ENCODE measurements at places on chromosomes 12 and 14.

DNA sequence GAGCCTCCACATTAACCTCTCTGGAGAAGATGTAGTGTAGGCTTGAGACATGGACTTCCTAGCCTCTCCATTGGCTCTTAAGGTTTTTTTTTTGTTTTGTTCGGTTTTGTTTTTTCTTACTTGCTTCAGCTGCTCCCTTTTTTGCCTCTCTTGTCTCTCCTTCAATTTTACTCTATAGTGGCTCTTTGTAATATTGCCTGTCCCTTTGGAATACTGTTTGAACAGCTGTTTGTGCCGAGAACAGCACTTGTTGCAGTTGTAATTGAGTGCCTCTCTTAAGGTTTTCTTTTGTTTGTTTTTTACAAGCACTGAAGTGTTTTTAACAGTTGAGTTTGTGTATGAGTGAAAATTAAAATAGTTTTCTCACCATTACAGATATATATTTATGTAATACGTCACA is 567.7 kb downstream of the LRFN5 start:
- no peak overlapping the region for H3K27ac ChIP-seq
- H3K4me1 ChIP-seq = no peaks in the 10 kb centered on the region
- H3K27me3 ChIP-seq = no peaks in the 10 kb centered on the region
- DNase-seq = no peak

GRCh38 chr12:52454411-52455201 is 2.7 kb upstream of the KRT6B start:
- no peak overlapping the region for H3K4me3 ChIP-seq
- peaks cover 6% of the 10 kb centered on the region for H3K27me3 ChIP-seq
- peak overlapping the region; percentile 38 for H3K27ac ChIP-seq
- H3K4me1 ChIP-seq = peaks cover 14% of the 10 kb centered on the region

GRCh38 chr12:13534645-13535398 is 338.3 kb downstream of the EMP1 start:
- H3K27me3 ChIP-seq = no peaks in the 10 kb centered on the region
- H3K36me3 ChIP-seq = no peaks in the 10 kb centered on the region
- no peak overlapping the region for H3K4me3 ChIP-seq
- DNase-seq = peak; percentile 97

GRCh38 chr12:122226366-122227125 is 694 bp upstream of the DIABLO start:
- H3K4me1 ChIP-seq = peaks cover 34% of the 10 kb centered on the region
- no peaks in the 10 kb centered on the region for H3K36me3 ChIP-seq
- no peak overlapping the region for H3K27ac ChIP-seq
- no peak for DNase-seq

DNA sequence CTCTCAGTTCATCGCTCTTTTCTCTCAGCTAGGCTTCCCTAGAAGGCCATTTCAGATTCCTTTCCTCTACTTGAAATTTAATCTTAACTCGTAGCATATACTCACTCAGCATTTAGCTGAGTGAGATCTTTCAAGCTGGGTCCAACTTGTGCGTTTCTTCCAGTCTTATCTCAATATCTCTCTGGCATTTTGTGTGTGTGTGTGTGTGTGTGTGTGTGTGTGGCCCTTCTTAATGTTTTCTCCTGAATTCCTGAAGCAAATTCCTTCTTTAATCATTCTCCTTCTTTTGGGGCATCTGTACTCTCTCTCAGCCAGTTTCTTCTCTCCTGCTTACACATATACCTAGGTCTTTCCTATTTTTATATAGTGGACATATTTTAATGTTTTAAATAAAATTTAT is 129.1 kb downstream of the KITLG start:
- DNase-seq = no peak
- no peak overlapping the region for H3K27ac ChIP-seq
- no peaks in the 10 kb centered on the region for H3K27me3 ChIP-seq
- no peaks in the 10 kb centered on the region for H3K36me3 ChIP-seq

DNA sequence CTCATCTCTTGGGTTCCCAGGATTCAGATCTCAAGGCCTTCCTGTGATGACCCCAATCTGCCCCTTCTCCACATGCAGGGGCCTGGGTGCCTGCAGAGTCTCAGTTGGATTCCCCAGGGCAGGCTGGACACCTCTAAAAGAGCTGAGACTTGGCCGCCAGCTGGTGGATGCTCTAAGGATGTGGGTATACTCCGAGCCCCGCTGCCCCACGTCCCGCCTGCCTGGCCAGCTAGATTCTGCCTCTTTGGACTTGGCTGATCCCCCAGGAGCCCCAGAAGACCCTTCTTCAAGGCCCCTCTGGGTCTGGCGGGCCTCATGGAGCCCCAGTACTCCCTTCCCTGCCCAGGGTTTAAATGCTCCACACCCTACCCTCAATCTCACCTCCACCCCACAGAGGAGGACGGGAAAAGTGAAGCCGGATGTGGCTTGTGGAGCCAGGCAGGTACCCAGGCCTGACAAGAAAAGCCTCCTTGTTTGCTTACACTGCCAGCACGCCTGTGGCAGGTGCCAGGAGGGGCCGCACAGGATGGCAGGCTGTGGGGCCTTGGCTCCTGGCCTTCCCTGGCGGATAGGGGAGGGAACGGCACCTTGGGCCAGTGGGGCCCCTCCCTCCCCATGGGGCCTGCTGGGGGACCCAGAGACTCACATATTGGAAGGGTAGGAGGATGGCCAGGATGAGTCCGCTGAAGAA is 15.1 kb downstream of the FAIM2 start:
- H3K4me1 ChIP-seq = peaks cover 6% of the 10 kb centered on the region
- H3K36me3 ChIP-seq = no peaks in the 10 kb centered on the region
- H3K27ac ChIP-seq = no peak overlapping the region

- DNase-seq = no peak
- H3K4me3 ChIP-seq = no peak overlapping the region
- H3K27me3 ChIP-seq = no peaks in the 10 kb centered on the region
- H3K27ac ChIP-seq = no peak overlapping the region
Measured at GRCh38 chr14:67996235-67996634, 176.7 kb downstream of the RAD51B start.

GRCh38 chr12:65882486-65882885 is 58.2 kb downstream of the HMGA2 start:
- peaks cover 9% of the 10 kb centered on the region for H3K36me3 ChIP-seq
- H3K4me3 ChIP-seq = no peak overlapping the region
- no peak for DNase-seq
- peaks cover 61% of the 10 kb centered on the region for H3K4me1 ChIP-seq
- H3K27me3 ChIP-seq = no peaks in the 10 kb centered on the region
- H3K27ac ChIP-seq = peak overlapping the region; percentile 92

GRCh38 chr12:27531896-27532295 is 7.9 kb downstream of the PPFIBP1 start:
- H3K27me3 ChIP-seq = no peaks in the 10 kb centered on the region
- H3K4me3 ChIP-seq = no peak overlapping the region
- DNase-seq = no peak

DNA sequence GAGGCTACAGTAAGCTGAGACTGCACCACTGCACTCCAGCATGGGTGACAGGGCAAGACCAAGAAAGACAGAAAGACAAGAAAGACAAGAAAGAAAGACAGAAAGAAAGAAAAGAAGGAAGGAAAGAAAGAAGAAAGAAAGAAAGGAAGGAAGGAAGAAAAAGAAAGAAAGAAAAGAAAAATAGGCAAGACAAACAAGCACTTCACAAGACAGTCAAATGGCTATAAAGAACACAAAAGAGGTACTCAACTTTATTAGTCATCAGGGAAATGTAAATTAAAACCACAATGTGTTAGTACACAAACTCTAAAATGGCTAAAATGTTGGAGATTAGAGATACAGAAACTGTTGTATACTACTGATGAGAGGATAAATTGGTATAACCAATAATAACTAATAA is 6.6 kb downstream of the ATXN3 start:
- H3K4me1 ChIP-seq = peaks cover 10% of the 10 kb centered on the region
- peaks cover 3% of the 10 kb centered on the region for H3K36me3 ChIP-seq
- DNase-seq = no peak
- no peak overlapping the region for H3K27ac ChIP-seq

DNA sequence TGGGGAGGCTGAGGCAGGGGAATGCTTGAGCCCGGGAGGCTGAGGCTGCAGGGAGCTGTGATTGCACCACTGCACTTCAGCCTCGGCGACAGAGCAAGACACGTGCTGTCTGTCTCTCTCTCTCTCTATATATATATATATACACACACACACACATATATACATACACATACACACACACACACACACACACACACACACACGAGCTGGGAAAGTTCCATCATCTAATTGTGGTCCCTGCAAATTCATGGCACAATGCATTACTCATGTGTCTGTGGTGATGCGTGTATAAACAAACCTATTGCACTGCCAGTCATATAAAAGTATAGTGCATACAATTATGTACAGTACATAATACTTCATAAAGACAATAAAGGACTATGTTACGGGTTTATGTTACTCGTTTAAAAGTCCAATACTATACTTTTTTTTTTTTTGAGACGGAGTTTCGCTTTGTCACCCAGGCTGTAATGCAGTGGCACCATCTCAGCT is 36.6 kb downstream of the WDR89 start:
- no peak for DNase-seq
- peaks cover 19% of the 10 kb centered on the region for H3K36me3 ChIP-seq
- H3K4me1 ChIP-seq = no peaks in the 10 kb centered on the region
- H3K4me3 ChIP-seq = no peak overlapping the region
- H3K27me3 ChIP-seq = no peaks in the 10 kb centered on the region

- no peak for DNase-seq
- H3K4me3 ChIP-seq = no peak overlapping the region
- no peaks in the 10 kb centered on the region for H3K36me3 ChIP-seq
Measured at GRCh38 chr14:33163600-33163999, 224.9 kb downstream of the NPAS3 start.

- DNase-seq = no peak
- H3K4me1 ChIP-seq = no peaks in the 10 kb centered on the region
- no peak overlapping the region for H3K27ac ChIP-seq
- H3K4me3 ChIP-seq = no peak overlapping the region
- no peaks in the 10 kb centered on the region for H3K36me3 ChIP-seq
- peaks cover 3% of the 10 kb centered on the region for H3K27me3 ChIP-seq
Measured at GRCh38 chr12:84874125-84874824, 38.3 kb downstream of the SLC6A15 start.

GRCh38 chr12:1796515-1797010 is 23.8 kb upstream of the LRTM2 start:
- H3K27ac ChIP-seq = no peak overlapping the region
- DNase-seq = no peak
- no peaks in the 10 kb centered on the region for H3K27me3 ChIP-seq
- H3K4me3 ChIP-seq = no peak overlapping the region

GRCh38 chr12:109833307-109834189 is at the start of gene TRPV4:
Gene TRPV4, minus strand, starts transcription at chr12:109833398. Its CDS starts 18,602 bp downstream, at chr12:109814796.
- no peak for DNase-seq
- H3K27ac ChIP-seq = no peak within 1 kb of the TSS
- no peaks in the 10 kb centered on the region for H3K36me3 ChIP-seq
- peak within 1 kb of the TSS; percentile 78 for H3K4me3 ChIP-seq
- peaks cover 17% of the 10 kb centered on the region for H3K27me3 ChIP-seq
- H3K4me1 ChIP-seq = peaks cover 19% of the 10 kb centered on the region

DNA sequence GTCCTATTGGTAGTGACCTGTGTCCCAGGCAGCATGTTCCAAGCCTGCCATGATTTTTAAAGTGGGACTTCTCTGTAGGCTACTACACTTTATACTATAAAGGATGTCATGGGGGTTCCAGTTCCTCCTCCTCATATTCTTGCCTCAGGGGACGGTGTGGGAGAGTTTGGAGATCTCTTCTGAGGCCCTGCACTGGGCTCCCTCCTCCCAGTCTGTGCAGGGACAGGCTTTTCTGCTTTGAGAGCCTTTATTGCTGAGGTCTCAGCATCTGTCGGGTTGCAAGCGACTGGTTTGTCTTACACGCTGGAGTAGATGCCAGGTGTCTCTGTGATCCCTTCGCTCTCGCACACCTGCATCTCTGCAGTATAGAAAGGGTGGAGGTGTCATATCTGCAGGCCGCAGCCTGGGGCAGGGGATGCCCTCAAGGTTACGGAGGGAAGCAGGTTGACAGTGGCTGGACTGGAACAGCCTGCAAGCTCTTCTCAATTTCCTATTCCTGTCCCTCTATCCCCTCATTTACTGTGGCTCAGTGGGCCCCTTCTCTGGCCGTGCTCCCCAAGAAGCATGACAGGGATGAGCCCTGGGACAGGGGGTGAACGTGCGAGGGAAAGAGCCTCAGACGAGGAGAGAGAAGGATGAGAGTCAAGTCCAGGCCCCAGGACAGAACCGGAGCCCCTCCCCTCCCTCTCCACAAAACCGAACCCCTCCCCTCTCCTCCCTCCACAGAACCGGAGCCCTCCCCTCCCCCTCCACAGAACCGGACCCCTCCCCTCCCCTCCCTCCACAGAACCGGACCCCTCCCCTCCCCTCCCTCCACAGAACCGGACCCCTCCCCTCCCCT is 51.3 kb downstream of the SLC6A12 start:
- H3K27ac ChIP-seq = no peak overlapping the region
- peaks cover 7% of the 10 kb centered on the region for H3K27me3 ChIP-seq
- no peak for DNase-seq
- no peak overlapping the region for H3K4me3 ChIP-seq
- H3K36me3 ChIP-seq = no peaks in the 10 kb centered on the region

- no peaks in the 10 kb centered on the region for H3K27me3 ChIP-seq
- H3K4me3 ChIP-seq = no peak overlapping the region
Measured at GRCh38 chr12:96359328-96359727, 40.9 kb downstream of the CDK17 start.

GRCh38 chr12:9701380-9702154 is 31.3 kb downstream of the CLECL1 start:
- no peak overlapping the region for H3K27ac ChIP-seq
- peaks cover 13% of the 10 kb centered on the region for H3K36me3 ChIP-seq
- H3K4me1 ChIP-seq = no peaks in the 10 kb centered on the region
- no peak for DNase-seq
- H3K27me3 ChIP-seq = peaks cover 4% of the 10 kb centered on the region

GRCh38 chr12:47773062-47773857 is at the start of gene SLC48A1:
Gene SLC48A1, plus strand, starts transcription at chr12:47773238. Its CDS starts 67 bp downstream, at chr12:47773305.
- peak within 1 kb of the TSS; percentile 88 for H3K27ac ChIP-seq
- peaks cover 42% of the 10 kb centered on the region for H3K4me1 ChIP-seq
- peaks cover 15% of the 10 kb centered on the region for H3K27me3 ChIP-seq

GRCh38 chr12:93027041-93027440 is 97.9 kb upstream of the EEA1 start:
- H3K27ac ChIP-seq = no peak overlapping the region
- no peaks in the 10 kb centered on the region for H3K27me3 ChIP-seq
- no peaks in the 10 kb centered on the region for H3K36me3 ChIP-seq

DNA sequence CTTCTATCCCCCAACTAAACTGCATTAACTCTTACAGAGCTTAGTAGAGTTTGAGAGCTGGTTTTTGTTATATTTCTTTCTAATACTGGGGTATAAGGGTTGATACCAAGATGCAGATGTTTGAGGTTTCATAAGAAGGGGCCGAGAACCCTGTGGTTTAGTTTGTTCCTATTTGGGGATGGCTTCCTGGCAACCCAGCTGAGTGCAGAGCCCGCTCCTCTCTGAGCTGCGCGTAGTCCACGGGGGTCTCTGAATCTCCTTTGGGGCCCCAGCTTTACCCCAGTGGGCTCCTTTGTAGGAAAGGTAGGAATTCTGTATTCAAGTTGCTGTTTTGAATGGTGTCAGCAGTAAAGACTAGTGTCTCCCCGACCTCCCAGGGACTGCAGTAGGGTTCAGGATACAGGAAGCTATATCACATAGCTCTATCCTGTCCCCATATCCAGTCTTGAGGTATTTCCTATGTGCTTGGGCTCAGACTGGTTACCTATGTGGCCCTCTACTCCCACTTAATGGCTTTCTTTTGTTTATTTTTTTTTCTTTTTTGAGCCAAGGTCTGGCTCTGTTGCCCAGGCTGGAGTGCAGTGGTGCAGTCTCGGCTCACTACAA is 25.4 kb downstream of the PLXNC1 start:
- no peak overlapping the region for H3K4me3 ChIP-seq
- H3K36me3 ChIP-seq = peaks cover 6% of the 10 kb centered on the region
- no peaks in the 10 kb centered on the region for H3K27me3 ChIP-seq
- no peak for DNase-seq

All from neural crest cell (in vitro differentiated cells).